ENCODE measurements at places on chromosomes 5 and 9.

DNA sequence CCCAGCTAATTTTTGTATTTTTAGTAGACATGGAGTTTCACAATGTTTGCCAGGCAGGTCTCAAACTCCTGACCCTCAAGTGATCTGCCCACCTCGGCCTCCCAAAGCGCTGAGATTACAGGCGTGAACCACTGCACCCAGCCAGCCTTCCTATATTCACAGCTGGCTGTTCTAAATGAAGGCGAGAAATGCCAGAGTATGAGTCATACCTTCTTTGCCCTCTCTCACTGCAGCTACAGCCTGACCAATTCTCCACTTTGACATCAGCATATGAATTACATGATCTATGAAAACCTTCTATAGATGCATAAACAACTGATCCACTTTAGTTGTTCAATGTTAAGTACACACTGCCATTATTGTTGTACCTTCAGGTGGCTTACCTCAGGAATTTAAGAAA, 14.5 kb downstream of the APTX start:
- no peak for DNase-seq

GRCh38 chr9:27351438-27351837, 54.5 kb upstream of the EQTN start:
- peak; percentile 10 for DNase-seq

DNA sequence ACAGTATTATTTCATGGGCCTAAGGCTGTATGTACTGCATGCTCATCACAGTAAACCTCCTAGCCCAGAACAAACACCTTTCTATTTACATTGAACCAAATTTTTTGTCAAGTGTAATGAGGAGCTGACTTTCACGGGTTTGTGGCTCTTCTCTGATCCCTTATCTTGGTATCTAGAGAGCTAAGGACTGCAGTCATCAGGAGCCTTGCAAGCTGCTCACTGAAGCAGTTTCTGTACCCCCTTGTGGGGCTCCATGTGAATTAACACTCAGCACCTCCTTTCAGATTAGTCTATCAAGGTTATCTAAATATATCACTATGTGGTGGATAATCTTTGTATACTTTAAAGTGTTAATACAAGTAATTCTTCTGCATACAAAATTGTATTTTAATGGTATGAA, 108.2 kb downstream of the AUH start:
- DNase-seq, result peak; percentile 10

- no peak for DNase-seq
These were observed 10.1 kb upstream of the GLRX start for GRCh38 chr5:95832664-95833063.

DNA sequence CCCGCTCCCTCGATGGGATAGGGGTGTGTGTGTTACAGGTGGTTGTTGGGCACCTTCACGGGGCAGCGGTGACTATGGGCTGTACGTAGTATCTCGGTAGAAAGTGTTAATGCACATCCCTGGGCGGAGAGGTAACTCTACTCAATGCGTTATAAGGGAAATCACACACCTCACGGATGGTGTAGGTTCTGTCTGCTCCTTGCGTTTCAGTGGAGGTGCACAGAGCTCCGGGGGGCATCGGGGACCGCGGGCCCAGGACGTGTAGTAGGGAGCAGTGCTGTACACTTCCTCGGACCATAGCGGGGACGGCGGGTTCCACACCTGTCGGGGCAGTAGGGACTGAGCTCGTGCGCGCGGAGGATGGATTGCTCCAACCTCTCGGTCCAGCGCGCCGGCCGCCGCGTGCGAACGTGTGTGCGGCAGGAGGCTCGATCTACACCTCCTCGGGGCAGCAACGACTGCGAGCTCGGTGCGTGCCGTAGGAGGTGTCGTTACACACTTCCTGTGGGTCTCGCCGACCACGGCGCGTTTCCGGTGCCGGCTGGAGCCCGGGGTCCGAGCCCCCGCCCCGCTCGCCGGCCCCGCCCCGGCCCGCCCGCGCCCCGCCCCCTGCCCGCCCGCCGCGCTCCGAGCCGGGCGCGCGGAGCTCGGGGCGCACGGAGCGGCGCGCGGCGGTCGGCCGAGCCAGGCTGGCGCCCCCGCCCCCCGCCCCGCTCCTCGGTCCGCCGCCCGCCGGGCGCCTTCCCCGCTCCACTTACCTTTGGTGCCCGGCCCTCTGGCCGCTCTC, at the start of gene KIAA1958:
Gene KIAA1958, plus strand, starts transcription at position 607 of the 787 bp plus-strand sequence. CDS start 87,254 bp downstream, outside the sequence.
- DNase-seq, result peak; percentile 44

DNA sequence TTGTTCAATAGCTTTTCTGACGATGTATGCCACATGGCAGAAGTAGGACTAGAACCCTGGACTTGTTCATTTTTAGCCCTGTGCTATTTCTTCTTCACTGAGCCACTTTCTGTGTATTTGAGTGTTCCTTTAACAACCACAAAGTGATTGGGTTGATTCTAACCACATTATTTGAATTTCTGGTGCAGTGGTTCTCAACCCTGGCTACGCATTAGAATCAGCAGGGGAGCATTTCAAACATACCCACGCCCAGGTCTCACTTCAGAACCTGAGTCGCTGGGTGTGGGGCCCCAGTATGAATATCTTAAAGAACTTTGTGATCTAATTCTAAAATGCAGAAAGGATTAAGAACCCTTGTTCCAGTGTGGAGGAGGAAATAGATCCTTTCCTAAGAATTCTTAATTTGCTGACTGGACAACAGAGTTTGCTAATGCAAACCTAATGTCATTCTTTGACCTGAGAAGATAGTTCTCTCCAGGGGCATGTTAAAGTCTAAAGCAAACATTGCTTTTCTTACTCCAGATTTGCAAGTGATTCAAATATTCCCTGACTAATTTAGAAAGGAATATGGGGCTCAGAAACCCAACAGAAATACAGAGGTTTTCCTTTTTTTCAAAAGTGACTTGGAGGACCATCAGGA, 75.4 kb upstream of the GDNF start:
- DNase-seq, result no peak

DNA sequence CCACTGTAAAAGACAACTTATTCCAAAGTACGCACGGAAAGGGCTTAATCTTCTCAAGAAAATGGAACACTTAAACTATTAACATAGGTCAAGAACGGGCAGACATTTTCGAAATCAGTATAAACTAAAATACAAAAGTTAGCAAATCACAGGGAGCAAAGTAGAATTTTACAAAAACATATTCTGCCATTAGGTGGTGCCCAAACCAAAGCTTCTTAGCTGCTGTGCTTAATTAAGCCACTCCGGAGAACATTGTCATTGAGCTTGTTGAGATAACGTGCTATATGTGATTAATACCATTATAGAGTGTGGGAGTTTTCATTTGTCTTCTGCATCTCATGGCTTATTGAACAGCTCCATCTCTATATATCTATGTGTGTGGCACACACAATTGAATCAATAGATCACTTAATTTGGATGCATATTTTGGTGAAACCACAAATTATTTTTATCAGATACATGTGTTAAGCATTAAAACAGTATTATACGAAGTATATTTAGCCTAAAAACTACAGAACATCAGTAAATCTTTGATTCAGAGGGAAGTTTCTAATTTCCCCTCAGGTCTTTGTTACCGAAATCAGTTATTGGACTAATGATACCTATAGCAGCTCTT, 23.4 kb downstream of the UBLCP1 start:
- peak; percentile 62 for DNase-seq

GRCh38 chr9:4222357-4222756, 77.5 kb downstream of the GLIS3 start:
- no peak for DNase-seq

DNA sequence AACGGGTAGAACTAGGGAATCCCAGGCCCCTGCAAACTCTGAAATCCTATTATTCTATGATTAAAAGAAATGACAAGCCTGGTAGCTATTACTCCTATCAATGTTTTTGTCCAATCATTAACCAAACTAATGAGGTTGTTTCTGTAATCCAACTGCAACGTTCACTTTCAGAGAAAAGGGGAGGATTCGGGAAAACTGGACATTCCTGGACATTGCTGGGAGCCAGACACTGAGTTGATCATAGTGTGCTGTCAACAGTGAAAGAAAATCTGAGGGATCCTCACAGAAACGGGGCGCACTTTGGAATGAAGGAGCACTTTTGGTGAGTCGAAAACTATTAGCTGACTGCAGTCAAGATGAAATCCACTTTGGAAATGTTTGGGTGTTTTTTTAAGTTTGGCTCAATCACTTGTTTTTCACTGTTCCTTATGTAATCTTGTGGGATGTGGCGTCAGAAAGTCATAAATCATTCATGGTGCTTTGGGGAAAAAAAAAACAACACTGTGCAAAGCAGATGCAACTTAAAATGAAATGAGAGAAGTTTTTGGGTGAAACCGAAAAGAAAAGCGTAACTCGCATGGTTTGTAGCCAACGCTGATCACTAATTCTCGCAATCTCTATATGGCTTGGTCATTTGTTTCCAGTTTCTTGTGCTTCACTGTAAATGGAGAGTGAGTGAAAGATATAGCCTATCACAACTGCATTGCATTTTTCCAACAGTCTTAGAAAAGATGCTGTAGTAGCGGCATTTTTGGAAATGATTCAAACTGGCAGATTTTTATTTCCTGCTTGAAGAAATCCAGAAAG, 51.2 kb upstream of the ADRA1B start:
- DNase-seq, result peak; percentile 94

GRCh38 chr5:36655161-36655560, 48.8 kb downstream of the SLC1A3 start:
- no peak for DNase-seq

- DNase-seq, result no peak
These were observed 110.1 kb upstream of the MOCS2 start for GRCh38 chr5:53219610-53220009.

GRCh38 chr5:143837306-143837848, 25.4 kb downstream of the HMHB1 start:
- DNase-seq, result peak; percentile 74

DNA sequence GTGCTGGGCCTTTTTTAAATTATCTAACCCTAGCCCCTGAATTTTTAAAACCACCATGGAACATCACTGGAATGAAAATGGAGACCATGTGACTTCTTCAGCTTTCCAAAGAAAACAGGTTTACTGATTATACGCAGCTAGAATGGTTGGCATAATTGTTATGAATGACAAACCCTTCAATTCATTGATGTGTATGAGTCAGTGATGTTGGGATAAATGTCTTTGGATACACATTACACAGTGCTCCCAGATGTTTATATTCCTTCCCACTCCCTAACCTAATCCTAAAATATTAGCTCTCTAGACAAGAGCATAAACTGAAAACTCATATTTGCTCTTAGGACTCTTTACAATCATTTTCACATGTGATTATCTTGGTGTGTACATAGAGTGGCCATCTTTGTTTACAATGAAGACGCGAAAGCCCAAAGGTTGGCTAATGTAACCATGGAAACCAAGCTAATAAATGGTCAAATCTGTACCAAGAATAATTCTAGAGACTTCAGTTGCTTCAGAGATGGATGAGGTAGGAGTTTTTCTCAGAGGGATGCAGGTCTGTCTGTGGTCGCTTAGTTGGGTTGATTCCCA, 131.2 kb upstream of the HMHB1 start:
- DNase-seq, result no peak

GRCh38 chr9:3343671-3344070, 182.1 kb downstream of the RFX3 start:
- no peak for DNase-seq

DNA sequence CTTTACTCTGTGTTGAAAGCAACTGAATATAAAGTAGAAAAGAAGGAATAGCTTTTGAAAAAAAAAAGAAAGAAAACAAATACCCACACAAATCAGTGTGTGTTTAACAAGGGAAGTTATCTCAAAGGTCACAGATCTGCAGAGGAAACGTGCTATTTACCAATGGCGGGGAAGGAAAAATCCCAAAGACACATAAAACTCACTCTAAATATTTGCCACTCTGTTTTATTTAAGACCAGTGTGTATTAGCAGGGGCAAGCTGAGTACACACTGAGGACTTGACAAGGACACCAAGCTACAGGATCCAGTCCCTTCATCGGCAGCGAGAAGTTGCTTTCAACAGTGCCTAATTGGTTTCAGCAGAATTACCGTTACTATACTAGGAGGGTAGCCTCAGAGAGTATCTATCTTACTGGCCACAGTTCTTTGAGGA, 252.5 kb downstream of the DEPDC1B start:
- DNase-seq, result no peak

- no peak for DNase-seq
These were observed 99.3 kb downstream of the PDZD2 start for GRCh38 chr5:31738199-31738598.

DNA sequence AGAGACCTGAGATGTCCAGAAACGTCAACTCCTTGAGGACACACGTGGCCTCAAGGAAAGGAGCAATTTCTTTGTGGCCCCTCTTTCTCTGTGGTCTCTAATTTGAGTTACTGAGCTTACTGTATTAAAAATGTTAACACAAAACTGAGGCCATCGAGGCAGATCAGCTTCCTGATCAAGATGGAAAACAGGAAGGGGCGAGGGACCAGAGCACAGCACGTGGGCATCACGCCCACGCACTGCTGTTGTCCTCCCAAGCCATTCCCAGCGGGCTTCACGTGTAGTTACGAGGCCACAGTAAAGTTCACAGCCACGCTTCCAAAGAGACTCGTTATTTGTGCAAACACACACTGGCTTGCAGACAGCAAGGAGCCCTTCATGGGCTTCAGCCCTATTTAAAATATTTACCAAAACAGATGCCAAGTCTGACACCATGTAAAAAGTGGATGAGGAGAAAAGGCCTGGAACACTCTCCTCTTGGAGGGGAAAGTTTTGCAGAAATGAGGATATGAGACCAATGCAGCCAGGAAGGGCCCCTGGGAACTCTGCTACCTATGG, 149.5 kb downstream of the ROR2 start:
- no peak for DNase-seq

DNA sequence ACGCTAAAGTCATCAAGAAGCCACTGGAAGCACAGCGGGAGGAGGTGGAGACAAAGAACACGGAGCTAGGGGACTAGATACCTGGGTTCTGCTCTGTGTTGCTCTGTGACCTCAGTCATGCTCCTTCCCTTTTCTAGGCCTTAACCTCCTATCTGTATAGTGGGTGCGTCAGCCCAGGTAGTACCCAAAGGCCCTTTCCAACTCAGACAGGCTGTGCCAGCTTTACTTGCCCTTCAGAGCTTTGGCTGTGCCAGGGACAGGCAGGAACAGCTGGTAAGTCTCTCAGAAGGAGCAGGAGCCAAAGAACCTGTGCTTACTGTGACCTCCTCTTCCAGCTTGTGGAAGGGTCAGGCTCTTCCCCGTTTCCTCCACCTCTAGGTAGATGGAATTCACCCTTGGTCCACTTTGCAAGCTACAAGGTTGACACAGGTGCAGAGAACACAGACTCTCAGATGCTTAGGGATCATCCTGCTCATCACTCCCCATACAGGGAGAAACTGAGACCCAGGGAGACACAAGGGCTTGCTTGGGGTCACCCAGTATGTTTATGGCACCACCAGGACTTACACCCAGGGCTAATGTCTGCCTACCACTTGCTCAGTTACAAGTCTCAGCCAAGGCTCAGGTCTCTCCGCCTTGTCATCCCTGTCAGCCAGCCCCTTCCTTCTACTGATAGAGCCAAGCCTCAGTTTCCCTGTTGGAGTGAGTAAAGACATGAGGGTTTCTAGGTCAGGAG, 1.7 kb downstream of the CCDC69 start:
- DNase-seq, result no peak

GRCh38 chr5:135173662-135174290, 139.7 kb upstream of the PITX1 start:
- no peak for DNase-seq

GRCh38 chr9:137984520-137985257, 107.1 kb downstream of the CACNA1B start:
- no peak for DNase-seq
